Endothelial cell (in vitro differentiated cells): ENCODE measurements at places on chromosomes 5 and 9.
A peak's percentile ranks its signal among the peaks of the same experiment; 100 is the strongest.

DNA sequence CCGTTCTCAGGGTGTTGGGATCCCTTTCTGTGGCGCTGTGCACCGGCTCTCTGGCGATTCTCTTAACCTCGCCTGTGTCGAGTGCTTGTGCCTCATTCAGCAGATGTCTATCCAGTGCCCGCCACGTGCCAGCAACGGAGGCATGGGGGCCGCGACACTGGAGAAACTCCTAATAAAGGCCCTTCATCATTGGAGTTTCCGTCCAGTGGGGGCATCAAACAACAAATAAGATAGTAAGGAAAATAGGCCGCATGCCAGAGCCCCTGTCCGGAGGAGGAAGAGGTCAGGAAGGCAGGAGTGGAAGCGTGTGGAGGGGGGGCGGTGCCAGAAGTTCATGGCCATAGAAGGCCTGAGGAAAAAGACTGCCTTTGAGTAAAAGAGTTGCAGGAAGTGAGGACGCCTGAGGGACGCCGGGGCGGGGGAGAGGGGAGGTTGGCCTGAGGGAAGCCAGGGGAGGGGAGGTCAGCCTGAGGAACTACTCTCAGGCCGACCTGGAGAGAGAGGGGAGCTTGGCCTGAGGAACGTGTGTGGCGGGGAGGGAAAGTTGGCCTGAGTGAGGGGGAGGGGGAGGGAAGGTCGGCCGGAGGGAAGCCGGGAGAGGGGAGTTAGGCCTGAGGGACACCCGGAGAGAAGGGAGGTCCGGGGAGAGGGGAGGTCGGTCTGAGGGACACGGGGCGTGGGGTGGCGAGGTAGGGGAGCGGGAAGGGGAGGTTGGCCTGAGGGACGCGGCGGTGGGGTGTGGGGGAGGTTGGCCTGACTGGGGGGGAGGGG is 82.2 kb downstream of the CACNA1B start:
- DNase-seq = no peak

- DNase-seq = peak; percentile 32
These were observed 567 bp upstream of the SPIN1 start for GRCh38 chr9:88387552-88388202.

- DNase-seq = no peak
These were observed 19.7 kb downstream of the MAT2B start for GRCh38 chr5:163525096-163525495.

GRCh38 chr9:75121914-75122558 is 33.7 kb downstream of the OSTF1 start:
- DNase-seq = no peak

DNA sequence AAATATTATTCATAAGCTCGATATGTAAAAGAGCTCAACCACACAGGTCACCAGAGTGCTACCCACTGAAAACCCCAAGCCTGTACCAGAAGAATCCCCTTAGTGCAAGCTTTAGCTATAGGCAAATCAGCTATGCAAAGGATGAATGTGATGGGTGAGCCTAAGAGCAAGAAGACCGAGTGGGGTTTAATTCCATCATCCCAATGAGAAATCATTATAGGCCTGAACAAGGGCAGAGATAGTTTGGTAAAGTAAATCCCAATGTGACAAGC is 21.8 kb downstream of the ELOVL7 start:
- no peak for DNase-seq

DNA sequence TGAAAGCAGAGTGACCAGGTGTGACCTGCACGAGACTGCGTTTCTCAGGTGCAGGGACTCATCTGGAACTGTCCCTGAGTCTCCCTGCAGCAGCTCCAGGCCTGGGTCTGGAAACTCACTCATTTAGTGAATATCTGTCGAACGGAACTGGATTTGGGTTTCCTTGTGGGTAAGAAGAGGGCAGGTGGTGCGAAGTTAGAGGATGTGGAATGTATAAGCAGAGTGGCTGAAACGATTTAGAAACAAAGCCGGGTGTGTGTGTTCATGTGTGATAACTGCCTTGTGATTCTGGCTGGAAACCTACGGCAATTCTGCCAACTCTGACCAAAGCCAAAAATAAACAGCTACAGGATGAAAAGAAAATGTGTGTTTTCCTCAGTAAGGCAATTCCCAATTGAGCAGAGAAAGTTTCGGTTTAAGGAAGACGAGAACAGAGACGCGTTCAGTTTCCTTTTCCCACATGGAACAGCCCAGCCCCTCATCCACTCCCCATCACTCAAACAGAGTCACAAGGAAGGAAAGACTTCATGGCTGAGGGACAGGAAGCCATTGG is 130.3 kb downstream of the NSG2 start:
- DNase-seq = no peak

DNA sequence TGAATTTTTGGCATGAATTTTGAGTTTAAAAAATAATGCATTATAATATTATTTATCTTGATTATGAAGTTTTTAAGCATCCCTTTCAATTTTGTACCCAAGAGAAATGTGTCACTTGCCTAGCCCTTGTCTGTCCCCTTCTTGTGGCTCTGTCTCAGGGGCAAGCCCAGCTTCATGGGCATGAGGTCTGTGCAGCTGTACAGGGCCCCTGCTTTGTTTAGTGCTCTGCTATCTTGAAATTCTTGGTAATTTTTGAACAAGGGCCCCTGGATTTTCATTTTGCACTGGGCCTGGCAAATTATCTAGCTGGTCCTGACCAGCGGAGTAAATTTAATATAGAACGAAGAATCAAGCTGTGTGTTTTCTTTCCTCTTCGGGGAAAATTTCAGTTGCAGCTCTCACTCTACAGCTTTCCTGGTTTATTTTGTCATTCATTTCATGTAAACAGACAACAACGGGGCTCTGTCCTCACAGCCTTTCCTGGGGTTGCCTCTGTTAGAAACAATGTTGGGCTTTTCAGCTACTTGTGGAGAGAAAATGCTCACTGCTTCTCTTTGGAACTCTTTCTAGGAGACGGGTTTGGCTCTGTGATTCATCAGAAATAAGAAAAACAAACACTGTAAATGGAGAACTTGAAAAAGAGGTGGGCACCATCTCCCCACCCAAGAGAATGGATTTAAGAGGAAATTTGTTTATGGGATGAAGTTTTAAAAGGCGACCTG is 41.1 kb downstream of the LIX1 start:
- DNase-seq = no peak

- DNase-seq = no peak
These were observed 7.1 kb upstream of the PLK2 start for GRCh38 chr5:58466939-58467338.

- no peak for DNase-seq
These were observed 61.4 kb upstream of the RANBP3L start for GRCh38 chr5:36363101-36363500.

DNA sequence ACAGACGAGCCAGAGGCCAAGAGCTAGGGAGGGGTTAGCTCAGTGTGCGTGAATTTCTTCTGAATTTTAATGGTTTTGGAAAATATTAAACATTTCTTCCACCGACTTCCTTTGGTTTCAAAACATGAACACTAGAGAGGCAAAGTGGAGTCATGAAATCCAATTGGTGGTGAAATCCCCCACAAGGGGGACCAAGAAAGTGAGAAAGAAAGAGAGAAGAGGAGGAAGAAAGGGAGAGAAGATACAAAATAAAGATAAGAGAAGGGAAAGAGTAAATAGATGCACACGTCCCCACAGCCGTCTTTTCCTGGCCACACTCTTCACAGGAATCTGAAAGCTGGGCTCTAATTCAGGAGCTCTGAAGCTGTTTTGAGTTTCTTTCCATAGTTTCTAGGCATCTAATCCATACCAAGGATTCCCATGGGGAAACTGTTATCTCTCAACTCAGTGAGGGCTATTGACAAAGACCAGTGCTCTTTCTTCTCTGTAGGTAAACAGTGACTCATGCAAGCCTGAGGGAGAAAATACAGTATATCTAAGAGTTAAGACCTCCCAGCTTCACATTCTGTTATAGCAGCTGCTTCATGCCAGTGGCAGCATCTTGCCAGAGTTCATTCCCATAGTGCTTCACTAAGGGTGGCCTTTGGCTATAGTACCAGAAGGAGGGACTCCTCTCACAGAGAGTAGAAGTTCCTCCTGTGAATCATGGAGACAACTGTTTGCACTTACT is 115.8 kb upstream of the LIFR start:
- DNase-seq = no peak

DNA sequence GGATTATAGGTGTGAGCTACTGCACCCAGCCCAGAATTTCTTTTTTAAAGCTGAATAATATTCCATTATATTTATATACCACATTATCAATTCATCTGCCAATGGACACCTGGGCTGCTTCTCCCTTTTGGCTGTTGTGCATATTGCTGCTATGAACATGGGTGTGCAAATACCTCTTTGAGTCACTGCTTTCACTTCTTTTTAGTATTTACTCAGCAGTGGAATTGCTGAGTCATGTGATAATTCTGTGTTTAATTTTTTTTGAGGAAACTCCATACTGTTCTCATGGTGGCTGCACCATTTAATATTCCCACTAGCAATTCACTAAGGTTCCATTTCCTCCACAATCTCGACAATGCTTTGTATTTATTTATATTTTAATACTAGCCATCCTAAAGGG is 36.1 kb upstream of the KIF4B start:
- no peak for DNase-seq

- no peak for DNase-seq
These were observed 53.3 kb upstream of the LMNB1 start for GRCh38 chr5:126723643-126724042.

GRCh38 chr5:2550509-2550908 is 201.0 kb downstream of the IRX2 start:
- no peak for DNase-seq

GRCh38 chr5:135488727-135489465 is 36.7 kb upstream of the TIFAB start:
- peak; percentile 52 for DNase-seq

- DNase-seq = no peak
These were observed 335.1 kb upstream of the DMAC1 start for GRCh38 chr9:8134635-8135034.

GRCh38 chr9:112582371-112583262 is 96.0 kb downstream of the KIAA1958 start:
- DNase-seq = no peak

DNA sequence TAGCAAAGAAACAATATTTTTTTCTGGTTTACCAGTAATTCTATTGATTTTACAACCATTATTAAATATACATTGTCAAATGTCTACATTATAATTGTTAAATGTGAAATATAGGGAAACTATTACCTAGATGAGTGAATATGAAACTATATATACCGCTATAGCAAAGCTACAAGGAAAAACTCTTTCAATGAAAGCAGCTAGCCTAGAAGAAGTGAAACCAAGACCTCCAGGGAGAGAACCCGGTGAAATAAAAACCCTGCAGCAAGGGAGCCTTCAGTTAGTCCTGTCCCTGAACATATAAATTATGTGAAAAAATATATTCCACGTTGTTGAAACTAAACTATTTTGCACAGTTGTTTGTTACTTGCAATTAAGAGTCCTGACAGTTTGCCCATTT is 913.1 kb downstream of the EFNA5 start:
- DNase-seq = no peak

- DNase-seq = peak; percentile 63
These were observed 49.6 kb downstream of the NSUN2 start for GRCh38 chr5:6583049-6583880.

GRCh38 chr9:136977223-136977622 is at the start of gene PTGDS:
PTGDS (plus strand) TSS chr9:136977504; CDS start chr9:136977579, 75 bp downstream.
- no peak for DNase-seq

- no peak for DNase-seq
These were observed 113.8 kb upstream of the CPEB4 start for GRCh38 chr5:173774271-173774761.

GRCh38 chr5:170223906-170224305 is 8.9 kb upstream of the C5orf58 start:
- DNase-seq = no peak

GRCh38 chr5:78746021-78746770 is 97.6 kb upstream of the LHFPL2 start:
- no peak for DNase-seq

- DNase-seq = no peak
These were observed 26.2 kb upstream of the HMCN2 start for GRCh38 chr9:130239363-130239695.

GRCh38 chr9:36961561-36962325 is 72.3 kb downstream of the PAX5 start:
- DNase-seq = no peak

DNA sequence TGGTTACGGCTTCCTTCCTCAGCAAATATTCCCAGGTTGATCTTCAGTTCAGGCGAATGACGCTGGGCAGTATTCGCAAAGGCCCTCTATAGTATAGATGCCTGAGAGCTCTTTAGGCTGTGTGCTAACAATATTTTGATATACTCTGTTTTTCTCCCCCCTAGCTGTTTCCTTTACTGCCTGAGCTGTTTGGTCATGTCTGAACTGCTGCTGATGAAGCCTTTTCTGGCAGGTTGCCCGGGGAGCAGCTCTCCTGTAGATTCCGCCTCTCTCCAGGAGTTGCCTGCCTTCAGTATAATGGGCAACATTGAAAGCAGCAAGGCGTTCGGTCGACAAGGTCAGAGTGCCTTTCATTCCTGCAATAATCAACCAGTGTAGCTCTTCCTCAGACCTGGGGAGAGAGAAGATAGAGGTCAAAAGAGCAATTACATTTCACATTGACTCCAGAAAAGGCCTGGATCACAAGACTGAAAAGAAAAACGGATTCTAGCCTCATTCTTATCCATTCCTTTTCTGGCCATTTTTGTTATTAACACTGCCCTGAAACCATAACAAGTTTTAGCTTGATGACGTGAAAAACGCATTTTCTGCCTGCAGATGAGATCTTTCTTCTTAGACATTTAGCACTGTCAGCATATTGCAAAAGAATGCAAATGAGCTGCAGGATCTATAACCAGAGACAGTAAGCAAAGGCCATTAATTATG is 60.1 kb upstream of the ZNF608 start:
- no peak for DNase-seq

DNA sequence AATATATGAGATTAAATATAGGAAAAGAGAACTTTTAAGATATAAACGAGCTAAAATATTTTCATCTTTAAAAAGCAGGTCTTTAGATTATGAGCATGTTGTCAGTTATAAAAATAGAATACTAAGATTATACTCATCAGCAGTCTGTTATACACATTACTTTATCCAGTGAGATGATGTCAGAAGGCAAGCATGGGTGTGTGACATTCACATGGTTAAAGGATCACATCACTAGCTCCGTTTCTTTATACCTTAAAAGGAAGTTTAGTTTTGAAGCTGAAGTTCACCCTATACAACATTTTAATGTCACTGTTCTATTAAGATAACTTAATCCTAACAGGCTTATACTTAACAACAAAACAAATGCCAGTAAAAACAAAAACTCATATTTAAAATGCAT is 59.6 kb downstream of the RICTOR start:
- no peak for DNase-seq

DNA sequence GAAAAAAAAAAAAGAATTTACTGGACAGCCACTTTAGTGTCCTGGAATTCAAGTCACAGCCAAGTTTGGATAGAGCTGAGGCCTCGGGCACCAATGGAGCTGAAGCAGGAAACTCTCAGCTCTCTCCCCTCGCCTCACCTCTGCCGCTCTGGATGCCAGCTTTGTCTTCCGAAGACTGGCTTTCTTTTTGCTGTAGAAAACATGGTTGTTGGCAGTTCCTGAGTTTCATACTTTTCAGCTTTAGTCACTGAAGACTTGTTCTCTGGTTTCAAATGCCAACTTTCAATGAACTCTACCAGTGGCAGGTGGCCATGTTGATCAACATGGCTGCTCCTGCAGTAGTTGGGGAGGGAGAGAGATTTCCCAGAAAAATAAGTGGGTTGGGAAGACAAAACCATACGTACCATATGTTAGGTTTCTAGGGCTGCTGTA is 142.2 kb downstream of the SNX18 start:
- no peak for DNase-seq

GRCh38 chr5:155150012-155150411 is 136.5 kb downstream of the KIF4B start:
- no peak for DNase-seq

GRCh38 chr9:138095813-138096518 is 218.4 kb downstream of the CACNA1B start:
- DNase-seq = no peak

- DNase-seq = no peak
These were observed 195.9 kb downstream of the RFK start for GRCh38 chr9:76198336-76198735.
